ENCODE measurements at places on chromosomes 1 and 21.

DNA sequence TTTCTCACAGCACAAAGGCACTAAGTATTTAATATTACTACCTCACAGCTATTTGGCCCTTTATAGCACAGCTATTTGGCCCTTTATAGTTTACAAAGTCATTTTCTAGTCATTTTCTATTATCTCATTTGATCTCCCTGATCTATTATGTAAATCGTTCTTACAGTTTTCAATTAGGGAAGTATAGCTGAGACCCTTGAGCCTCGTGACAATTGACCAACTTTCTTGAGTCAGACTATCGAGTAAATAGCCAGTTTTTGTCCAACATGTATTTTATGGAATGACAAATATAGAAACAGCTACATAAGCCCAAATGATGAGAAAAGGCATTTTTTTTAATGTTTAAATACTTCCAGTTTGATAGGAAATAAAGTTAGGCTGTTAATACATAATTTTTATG is 7.0 kb upstream of the ANGPTL1 start:
- H3K27me3 ChIP-seq, result no peaks in the 10 kb centered on the region
- H3K4me1 ChIP-seq, result no peaks in the 10 kb centered on the region
- no peak for DNase-seq
- no peak overlapping the region for H3K27ac ChIP-seq
- no peak overlapping the region for H3K4me3 ChIP-seq

DNA sequence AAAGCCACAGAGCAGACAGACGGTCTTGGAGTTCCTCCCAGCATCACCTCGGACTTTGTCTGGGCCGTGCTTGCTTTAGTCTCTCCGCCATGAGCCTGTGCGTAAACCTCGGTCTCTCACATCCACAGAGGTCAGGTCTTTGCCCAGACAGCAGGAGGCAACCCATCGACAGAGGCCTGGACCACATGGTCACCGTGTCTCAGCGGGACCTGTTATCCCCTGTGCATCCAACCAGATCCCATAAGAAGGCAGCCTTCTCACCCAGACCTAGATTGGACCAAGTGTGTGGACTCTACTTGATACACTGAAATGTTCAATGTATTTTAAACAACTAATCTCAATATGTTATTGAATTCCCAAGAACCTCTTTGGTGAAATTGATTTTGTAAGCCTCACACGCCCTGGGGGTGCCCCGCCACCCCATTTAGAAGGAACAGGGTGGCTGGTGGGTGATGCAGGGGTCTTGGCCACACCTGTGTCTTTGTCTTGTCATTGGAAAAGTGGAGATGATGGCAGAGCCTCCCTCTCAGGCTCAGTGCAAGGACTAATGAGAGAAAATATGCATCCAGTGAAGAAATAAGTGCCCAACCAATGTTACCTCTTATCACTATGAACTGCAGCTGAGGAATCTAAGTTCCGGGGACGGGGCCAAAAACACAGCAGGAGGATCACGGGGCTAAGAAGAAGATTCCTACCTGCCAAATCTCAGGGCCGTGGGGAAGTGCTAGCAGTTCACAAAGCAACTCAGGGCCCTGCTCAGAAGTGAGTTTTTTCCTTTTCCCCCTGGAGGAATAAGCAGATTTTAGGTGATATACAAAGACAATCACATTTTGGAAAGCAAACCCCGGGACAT is 101.6 kb upstream of the BACE2 start:
- no peaks in the 10 kb centered on the region for H3K4me1 ChIP-seq
- no peak for DNase-seq
- no peaks in the 10 kb centered on the region for H3K36me3 ChIP-seq

DNA sequence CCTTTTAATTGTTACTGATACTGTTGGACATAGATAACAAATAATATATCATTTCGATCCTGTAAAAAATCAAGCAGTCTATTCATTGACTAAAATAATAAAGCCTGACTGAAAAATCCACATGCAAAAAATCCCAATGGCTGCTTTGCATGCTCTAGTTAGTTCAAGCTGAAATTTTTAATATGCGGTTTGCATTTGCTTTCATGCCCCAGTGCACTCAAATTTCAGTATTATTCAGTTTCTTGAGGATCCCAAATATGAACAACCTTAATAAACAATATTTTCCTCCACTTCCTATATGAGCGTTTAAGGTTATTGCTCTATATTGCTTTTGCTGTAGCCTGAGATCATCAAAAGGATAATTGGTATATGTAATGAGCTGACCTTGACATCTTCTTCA is 75.1 kb upstream of the DPH5 start:
- no peak overlapping the region for H3K27ac ChIP-seq
- DNase-seq, result no peak
- H3K4me1 ChIP-seq, result no peaks in the 10 kb centered on the region
- no peaks in the 10 kb centered on the region for H3K36me3 ChIP-seq

GRCh38 chr1:33872683-33873082 is 8.8 kb downstream of the HMGB4 start:
- H3K36me3 ChIP-seq, result no peaks in the 10 kb centered on the region
- H3K27ac ChIP-seq, result no peak overlapping the region
- DNase-seq, result no peak

GRCh38 chr1:159779403-159779851 is 1.3 kb upstream of the DUSP23 start:
- no peak for DNase-seq
- no peaks in the 10 kb centered on the region for H3K27me3 ChIP-seq
- H3K27ac ChIP-seq, result no peak overlapping the region
- no peaks in the 10 kb centered on the region for H3K36me3 ChIP-seq

DNA sequence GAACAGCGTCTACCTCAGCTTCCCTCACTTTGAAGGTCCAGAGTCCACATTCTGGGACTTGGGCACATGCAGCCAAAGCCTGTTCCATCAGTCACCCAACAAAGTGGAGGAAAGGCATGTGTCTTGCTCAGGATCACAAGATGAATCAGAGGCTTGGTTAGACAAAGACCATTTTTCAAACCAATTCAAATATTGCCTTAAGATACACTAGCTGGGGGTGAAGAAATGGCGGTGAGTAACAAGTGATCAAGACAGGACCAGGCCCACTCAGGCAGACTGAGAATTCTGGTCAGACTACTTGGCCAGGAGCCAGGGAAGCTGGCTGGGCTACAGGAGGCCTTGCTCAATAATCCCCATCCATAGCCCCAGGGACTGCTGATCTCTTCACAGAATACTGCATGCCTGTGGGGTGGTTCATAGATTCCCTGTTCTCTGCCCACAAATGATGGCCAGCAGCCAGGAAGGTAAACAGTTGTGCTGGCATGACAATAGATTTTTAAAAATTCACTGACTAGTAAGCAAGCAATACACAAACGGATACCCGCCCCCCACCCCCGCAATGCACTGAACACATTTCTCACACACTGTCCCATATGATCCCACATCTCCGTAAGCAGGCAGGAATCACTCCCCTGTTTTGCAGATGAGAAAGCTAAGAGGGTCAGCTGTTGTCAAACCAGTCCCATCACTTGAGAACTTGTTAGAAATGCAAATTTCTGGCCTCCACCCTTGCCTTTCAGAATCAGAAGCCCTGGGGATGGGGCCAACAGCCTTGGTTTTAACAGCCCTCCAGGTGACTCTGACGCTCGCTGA is 27.2 kb downstream of the ERI3 start:
- no peaks in the 10 kb centered on the region for H3K36me3 ChIP-seq
- H3K4me3 ChIP-seq, result no peak overlapping the region
- H3K27me3 ChIP-seq, result no peaks in the 10 kb centered on the region
- peak; percentile 91 for DNase-seq

- no peak overlapping the region for H3K27ac ChIP-seq
- peak; percentile 13 for DNase-seq
- no peaks in the 10 kb centered on the region for H3K27me3 ChIP-seq
These were observed 33.7 kb downstream of the PSEN2 start for GRCh38 chr1:226903819-226904716.

All from mesendoderm (in vitro differentiated cells).